ENCODE measurements at places on chromosomes 3 and 15.
A peak's percentile ranks its signal among the peaks of the same experiment; 100 is the strongest.

- DNase-seq: no peak
Observed at GRCh38 chr3:177781686-177782161, 584.4 kb upstream of the TBL1XR1 start.

- DNase-seq: no peak
Observed at GRCh38 chr3:54134713-54135112, 12.4 kb downstream of the CACNA2D3 start.

DNA sequence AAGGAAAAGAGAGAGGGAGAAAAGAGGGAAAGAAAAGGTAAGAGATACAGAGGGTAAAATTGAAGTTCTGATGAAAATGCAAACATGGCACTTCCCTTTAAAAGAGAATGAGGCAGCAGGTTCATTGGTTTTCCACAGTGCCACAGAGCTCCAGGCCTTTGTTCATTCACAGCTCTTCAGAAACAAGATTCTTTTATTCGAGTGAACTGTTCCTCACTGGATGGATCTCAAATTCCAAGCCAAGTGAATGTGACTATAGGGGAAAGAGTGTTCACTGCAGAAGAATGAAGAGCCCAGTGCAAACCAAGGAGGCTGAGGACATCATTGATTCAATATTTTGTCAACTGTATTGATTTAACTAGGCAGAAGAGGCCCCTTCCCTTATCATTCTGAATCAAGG, 280.3 kb upstream of the PROK2 start:
- no peak for DNase-seq

DNA sequence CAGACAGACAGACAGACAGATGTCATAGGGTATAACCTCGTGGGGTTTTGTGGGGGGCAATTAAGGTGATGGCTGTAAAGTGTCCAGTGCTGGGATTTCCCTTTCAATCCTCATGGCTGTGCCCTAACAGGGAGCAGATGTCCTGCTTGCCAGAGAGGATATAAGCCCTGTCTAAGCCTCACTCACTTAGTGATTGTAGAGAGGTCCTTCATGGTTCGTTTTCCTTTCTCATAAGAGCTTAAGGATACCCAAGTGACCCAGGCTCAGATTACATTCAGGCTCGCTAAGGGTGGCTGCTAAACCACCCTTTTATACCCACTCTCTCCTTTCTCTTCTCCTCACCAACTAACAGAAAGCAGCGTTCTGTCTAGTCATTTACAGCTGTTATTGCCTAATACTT, 19.2 kb downstream of the LYSMD2 start:
- DNase-seq: peak; percentile 38

- no peak for DNase-seq
Observed at GRCh38 chr15:90013503-90013937, 12.4 kb downstream of the ZNF710 start.

DNA sequence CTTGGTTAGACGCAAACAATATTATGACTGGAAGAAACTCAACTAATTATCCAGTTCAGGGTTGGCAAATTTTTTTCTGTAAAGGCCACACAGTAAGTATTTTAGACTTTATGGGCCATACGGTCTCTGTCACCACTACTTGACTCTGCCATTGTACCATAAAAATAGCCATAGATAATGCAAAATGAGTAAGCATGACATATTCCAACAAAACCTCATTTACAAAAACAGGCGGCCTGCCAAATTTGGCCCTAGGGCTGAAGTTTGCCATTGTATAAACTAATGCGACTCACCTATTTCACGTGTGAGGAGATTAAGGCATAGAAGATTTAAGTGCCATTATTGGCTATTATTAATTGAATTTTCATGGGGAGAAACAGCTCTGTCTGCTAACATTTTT, 116.8 kb upstream of the CNTN6 start:
- DNase-seq: no peak

GRCh38 chr15:95600884-95601283, 729.6 kb upstream of the NR2F2 start:
- DNase-seq: no peak

DNA sequence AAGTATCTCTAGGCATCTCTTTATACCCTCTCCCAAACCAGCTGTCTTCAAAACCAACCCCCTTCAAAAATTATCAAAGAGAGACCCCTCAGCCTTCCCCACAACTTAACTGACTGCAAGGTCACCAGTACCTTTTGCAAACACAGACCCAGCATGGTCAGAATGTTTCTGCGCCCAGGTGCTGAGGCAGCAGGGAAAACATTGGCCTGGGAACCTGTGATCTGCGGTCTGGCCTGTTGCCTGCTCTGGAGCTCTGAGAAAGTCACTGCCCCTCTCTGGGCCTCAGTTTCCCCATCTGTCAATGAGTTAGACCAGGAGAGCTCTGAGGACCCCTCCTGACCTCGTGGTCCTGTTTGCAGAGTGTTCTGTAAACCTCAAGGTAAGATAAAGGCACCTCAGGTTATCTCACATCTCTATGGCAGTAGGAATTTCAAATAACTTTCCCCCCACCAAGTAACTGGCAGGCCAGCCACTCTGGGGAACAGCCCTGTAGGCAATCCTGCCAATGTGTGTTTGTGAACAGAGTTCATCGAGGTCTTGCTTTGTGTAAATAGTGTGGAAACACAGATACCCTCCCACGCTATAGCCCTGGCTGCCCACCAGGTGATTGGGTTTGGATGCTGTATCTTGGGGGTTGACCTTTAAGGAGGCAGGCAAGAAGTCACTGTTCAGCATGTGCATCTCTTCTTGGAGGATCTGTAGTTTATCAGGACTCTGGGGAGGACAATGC, 50.0 kb upstream of the SMAD6 start:
- no peak for DNase-seq

DNA sequence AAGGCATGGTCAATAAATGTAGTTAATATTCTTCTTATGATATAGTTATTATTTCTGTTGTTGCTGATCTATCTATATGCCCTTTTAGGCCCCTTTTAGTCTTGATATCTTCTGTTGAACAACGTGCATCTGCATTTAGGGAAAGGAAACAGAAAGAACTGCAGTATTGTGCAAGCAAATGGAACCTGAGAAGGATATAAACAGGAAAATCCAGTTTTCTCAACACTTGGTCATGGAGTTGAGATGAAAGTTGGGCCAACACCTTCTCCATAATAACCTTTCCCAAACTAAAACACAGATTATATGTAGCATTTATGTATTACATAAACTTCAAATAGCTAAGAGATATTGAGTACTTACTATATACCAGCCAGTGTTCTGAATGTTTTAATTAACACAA, 179.7 kb downstream of the ADAMTS9 start:
- DNase-seq: no peak

DNA sequence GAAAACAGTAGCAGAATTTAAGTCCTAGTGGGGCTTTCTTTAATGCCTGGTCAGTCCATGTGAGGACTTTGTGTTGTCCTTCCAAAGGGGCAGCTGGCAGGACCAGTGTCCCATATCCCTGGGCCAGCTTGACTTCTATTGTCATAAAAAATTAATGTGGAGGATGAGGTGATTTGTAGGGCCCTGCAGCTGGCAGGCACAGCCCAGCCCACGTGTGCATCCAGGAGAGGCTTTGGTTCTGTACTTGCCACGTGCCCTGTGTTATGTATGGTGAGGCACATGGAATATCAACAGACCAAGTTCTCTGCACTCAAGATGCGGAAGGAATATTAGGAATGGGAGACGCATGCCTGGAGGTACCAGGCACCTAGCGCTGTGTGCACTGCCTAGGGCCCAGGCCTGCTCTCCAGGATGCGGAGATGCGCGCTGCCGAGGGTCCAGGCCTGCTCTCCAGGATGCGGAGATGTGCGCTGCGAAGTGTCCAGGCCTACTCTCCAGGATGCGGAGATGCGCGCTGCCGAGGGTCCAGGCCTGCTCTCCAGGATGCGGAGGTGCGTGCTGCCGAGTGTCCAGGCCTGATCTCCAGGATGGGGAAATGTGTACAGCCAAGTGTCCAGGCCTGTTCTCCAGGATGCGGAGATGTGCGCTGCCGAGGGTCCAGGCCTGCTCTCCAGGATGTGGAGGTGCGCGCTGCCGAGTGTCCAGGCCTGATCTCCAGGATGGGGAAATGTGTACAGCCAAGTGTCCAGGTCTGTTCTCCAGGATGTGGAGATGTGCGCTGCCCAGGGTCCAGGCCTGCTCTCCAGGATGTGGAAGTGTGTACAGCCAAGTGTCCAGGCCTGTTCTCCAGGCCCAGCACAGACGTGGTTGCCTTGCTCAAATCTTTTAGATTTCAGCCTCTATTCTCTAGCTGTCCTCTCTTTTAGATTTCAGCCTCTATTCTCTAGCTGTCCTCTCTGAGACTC, 183.3 kb upstream of the ROPN1 start:
- DNase-seq: no peak

DNA sequence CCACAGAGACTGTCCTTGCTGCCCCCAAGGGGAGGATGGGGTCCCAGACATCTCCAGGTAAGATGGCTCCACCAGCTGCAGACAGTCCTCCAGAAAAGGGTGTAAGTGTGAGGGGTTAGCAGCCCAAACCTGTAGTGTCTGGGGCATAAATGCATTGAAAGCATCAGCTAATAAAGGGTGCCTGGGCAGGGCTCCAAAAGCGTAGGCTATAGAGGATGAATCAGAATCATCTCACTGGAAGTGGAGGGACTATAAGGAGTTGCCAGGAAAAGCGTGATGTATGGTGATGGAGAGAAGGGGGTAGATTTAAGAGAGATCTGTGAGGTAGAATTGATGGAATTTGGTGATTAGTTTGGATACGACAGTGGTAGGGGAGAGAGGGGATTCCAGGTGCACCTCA, 79.9 kb upstream of the ONECUT1 start:
- no peak for DNase-seq

DNA sequence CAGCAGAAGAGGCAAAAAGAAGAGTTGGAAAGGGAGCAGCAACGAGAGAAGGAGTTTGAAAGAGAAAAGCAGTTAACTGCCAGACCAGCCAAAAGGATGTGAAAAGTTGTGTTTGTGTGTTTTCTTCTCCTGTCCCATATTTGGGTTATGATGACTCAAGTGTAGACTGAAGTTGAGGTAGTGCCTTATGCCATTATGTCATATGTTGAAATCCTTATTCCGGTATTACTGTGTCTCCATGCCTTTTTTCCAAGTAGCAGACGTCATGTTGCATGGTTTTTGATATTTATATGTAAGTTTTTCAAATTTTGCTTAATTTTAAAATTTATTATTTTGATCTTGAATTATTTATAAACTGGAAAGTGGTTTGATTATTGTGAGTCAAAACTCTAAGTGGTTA, 19.2 kb downstream of the BLOC1S6 start:
- DNase-seq: no peak

DNA sequence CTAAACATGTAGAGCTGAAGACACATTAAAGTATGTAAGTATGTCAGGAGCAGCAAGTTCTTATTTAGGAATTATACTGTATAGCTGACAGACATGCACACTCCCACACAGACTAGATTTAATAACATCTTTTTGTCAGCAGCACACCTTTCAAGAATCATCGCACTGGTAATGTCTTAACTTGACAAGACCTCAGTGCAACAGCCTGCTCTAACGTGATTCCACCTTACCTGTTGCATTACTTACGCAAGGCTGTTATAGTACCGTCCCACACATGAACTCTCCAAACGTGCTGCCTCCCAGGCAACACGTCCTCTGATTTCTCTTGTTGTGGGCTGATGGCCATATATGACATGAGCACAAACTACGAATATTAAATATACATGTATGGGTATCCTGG, 11.9 kb downstream of the CHRM5 start:
- no peak for DNase-seq

- DNase-seq: no peak
Observed at GRCh38 chr15:97012986-97013385, 682.5 kb downstream of the NR2F2 start.

- peak; percentile 59 for DNase-seq
Observed at GRCh38 chr3:124243177-124243859, 251.4 kb upstream of the ROPN1 start.

DNA sequence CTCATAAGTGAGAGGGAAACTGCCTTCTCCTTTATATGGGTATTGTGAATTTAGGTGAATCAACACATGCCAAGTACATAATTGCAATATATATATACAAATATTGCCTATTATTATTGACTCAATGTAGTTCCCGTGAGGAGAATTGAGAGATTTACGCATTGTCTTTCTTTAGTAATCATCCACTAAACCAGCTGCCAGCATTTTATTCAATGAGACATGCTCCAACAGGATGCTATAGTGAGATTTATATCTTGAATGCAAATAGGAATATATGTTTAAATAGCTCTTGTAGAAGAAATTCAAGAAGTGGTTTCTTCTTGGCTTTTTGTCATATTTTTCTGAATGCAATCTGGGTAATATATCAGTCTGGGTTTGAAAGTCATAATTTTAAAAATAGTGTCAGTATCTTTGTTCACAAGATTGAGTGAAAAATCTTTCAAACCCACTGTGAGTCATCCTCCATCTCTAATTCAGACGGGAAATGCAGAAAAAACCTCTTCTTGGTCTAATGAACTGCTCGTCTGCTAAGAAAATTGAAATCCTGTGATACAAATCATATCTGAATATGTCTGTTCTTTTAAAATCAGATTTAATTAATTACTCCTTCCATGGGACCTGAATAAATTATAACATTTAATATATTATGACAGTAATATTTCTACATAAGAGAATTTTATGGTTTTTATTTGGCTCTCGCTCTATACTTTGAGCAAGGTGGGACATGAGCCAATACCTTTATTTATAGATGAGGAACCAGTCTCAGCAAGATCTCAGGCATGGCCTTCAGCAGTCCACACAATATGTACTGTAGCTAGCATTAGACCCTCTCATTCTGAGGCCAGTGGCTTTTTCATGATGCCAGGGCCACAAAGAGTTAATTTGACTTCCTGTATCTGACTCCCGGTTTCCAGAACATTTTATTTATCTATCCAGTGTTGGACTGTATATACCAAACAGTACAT, 516.0 kb downstream of the GABRG3 start:
- DNase-seq: no peak

DNA sequence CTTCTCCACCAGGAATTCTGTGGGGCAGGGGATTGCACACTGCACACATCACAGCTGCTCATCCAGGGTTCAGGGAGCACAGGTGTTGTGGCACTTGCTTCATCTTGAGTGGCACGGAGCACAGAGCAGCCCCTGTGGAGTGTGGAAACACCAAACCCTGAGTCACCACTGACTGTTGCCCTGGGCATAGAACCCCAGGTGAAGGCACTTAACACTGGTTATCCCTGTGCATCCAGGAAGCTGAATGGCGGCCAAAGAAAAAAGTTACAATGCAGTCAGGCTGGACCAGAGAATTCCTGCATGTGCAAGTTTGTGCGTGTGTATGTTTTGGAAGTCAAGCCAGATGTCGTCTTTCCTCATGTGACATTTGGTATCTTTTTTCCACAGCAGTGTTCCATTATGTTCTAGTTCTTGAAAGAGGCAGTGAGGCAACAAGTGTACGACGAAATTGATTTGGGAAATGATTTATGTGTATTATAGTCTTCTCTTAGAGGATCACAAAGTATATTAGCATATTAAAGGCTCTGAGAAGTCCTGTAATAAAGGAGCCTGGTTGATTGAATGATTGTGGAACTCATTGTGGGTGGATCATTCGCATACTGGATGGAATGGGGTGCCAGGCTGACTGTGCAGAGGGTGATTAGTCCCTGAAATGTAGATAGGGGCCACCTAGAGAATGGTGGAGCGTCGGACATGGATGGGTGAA, 292.3 kb downstream of the TLE3 start:
- no peak for DNase-seq
